Sigmoid colon (tissue), 7 donors: ENCODE measurements at places on chromosomes 16 and 17. TPM values are rescaled to one million over a fixed set of nuclear protein-coding genes. Genes with fewer than 3 reads are reported as not detected.

DNA sequence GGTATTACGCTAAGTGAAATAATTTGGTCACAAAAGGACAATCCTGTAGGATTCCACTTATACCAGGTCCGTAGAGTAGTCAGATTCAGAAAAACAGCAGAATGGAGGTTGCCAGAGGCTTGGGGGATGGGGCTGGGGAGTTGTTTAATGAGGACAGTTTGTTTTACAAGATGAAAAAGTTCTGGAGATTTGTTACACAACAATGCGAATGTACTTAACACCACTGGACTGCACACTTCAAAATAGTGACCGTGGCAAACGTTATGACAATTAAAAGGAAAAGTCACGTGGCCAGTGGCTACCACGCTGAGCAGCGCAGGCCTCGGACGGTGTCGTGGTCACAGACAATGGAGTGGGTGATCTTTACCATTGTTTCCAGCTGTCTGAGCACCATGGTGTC lies 338.1 kb downstream of the SEC14L1 start:
- peak; percentile 87 for DNase-seq

DNA sequence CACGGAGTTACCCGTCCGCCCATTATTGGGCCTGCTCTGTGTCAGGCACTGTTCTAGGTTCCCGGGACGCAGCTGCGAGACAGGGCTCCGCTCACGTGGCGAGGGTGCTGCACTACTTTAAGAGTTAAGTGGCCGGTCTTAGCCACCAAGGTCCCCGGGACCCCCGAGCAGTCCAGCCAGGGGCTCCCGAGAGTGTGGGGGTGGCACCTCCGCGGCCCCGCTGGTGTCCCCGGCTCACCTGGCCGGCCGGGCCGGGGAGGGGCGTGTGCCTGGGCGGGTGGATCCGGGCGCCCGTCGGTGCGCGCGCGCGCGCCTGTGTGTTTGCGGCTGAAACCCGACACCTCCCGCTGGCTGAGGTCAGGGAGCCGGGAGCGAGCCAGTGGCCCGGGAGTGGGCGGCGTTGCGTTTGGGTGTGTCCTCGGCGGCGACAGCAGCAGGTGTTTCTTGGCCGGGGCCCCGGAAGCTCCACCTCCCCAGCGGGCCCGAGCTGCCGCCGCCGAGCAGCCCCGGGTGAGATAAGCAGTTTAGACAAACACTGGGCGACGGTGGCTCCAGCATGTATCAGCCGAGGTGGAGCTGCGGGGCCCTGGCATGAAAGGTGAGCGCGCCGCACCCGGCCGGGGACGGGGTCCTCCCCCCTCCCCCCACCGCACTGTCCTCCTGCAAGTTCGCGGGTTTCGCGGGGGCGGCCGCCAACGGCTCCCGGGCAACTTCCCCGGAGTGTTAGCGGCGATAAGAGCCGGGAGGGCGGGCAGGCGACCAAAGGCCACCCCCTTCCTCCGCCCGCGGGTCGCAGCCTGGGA lies at the start of gene GSE1:
Gene GSE1 (plus strand): TSS at position 522 of the 803 bp plus-strand sequence. CDS start 70 bp downstream, at position 592.
- DNase-seq = peak; percentile 96

DNA sequence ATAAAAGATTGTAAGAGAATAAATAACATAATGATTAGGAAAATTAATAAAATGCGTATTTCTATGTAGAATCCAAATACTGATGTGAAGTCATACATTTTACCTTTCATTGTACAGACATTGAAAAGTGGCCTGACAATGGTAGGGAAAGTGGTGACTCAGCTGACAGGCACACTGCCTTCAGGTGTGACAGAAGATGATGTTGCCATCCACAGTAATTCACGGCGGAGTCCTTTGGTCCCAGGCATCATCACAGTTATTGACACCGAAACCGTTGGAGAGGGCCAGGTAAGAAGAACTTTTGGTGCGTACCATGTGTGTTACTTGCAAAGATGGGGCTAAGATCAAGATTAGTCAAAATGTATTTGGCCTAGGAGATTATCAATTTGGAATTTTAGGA lies 232.8 kb downstream of the BCAS3 start:
- DNase-seq = no peak

GRCh38 chr16:28492511-28492910 lies 637 bp upstream of the CLN3 start:
- no peak for DNase-seq

DNA sequence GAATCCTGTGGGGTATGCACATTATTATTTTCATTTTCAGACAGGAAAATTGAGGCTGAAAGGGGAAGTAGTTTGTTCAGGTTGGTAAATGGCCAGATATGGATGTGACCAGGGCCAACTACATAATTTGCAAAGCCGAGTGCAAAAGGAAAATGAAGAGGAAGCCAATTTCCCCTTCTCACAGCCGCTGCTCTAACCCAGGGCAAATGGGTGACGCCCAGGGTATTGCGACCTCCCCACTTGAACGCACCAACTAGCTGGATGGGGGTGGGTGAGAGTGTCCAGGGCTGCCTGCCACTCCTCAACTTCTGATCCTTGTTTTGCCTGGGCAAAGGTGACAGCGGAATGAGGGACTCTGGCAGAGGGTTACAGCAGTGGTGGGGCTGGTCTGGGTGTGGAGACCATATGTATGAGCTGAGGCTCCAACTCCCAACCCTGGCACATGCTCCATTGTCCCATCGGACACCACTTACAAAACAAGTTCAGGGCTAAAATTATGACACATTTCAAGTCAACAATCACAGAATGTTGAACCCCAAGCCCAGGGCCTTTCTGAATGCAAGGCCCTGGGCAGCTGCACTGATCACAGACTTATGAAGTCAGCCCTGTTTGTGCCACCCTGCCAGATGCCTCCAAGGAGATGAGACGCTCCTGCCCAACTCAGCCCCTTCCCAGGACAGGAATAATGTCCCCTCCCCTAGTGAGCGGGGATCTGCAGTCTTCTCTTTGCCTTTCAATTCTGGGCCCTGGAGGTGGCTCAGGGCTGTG lies 1.7 kb downstream of the ANKRD40CL start:
- DNase-seq = no peak

DNA sequence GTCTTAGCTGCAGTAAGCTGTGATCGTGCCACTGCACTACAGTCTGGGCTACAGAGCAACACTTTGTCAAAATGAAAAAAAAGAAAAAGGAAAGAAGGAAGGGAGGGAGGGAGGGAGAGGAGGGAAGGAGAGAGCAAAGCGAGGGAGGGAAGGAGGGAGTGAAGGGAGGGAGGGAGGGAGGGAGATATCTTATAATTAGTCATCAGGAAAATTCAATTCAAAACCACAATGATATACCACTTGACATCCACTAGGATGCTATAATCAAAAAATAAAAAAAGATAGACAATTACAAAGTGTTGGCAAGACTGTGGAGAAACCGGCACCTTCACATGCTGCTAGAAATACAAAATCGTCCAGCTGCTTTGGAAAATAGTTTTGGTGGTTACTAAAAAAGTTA lies 93.8 kb downstream of the CDC27 start:
- DNase-seq = no peak

GRCh38 chr17:15456972-15457722 lies 10.3 kb downstream of the CDRT4 start:
- DNase-seq = peak; percentile 95

GRCh38 chr16:931626-932500 lies 38.9 kb downstream of the LMF1 start:
- no peak for DNase-seq

DNA sequence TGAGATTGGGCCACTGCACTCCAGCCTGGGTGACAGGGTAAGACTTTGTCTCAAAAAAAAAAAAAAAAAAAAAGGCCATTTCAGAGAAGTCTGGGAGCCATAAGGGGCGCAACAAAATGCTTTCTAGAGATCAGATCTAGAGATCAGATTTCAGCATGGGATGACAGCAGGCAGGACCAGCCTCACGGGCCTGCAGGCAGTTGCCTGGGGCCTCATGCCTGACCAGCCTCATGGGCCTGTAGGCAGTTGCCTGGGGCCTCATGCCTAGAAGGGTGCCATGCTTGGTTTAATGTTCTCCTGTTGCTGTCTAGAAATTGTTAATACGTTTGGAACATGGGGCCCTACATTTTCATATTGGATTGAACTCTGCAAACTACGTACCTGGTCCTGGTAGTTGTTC lies 59.4 kb downstream of the MARF1 start:
- no peak for DNase-seq

DNA sequence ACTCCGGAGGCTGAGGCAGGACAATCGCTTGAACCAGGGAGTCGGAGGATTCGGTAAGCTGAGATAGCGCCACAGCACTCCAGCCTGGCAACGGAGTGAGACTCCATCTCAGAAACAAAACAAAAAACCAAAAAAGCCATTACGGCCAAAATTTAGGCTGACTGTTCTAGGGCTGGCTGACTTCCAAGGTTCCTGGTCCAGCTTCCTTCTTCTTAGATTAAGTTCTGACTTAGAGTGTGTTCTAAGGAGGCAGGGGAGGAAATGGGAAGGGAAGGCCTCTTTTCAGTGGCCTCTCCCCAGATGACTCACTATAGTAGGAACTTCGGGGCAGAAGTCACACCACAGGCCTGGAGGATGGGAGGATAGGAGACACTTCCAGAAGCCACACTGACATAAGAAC lies 27.7 kb upstream of the CLEC18B start:
- peak; percentile 87 for DNase-seq

DNA sequence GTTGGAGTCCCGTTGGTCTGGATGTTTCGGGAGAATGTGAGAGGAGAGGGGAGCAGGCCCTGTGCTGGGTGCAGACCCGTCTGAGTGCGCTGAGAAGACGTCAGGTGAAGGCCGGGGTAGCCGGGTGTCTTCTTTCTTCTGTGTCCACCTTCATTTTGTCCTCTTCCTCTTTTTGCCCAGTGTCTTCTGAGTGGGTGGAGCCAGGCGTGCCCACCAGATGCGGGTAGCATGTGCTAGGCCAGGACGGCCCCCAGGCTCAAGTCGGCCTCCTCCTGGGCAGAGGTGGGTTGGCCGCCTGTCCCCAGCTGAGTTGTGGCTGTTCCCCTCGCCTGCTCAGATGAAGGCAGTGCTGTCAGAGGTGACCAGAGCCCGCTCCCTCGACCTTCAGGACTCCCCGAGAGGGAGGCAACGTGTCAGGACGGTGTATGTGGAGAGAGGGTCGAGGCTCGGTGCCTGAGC lies 3.5 kb downstream of the METRNL start:
- DNase-seq = no peak

DNA sequence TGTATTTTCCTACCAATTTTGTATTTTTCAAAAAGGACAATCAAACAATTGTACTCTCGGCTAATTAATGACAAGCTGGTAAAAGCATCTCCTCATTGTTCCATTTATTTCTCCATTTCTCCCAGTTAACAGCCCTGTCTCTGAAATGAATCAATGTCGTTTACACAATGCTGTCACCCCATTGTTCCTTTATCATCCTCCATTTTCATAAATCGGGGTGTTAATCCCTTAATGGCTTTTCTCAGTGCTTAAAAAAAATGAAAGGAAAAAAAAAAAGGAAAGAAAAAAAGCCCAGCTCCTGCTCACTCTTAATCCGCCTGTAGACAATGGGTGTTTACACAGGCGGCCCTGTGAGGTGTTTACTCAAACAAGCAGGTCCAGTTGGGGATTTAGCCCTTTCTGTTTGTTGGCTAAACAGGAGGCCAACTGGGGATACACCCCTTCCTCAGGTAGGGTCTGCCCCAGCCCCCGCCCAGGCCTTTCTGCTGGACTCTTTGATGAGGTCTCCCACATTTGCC lies 86.8 kb upstream of the SALL1 start:
- no peak for DNase-seq

- no peak for DNase-seq
Observed at GRCh38 chr17:17750881-17751280, 69.6 kb downstream of the RAI1 start.

DNA sequence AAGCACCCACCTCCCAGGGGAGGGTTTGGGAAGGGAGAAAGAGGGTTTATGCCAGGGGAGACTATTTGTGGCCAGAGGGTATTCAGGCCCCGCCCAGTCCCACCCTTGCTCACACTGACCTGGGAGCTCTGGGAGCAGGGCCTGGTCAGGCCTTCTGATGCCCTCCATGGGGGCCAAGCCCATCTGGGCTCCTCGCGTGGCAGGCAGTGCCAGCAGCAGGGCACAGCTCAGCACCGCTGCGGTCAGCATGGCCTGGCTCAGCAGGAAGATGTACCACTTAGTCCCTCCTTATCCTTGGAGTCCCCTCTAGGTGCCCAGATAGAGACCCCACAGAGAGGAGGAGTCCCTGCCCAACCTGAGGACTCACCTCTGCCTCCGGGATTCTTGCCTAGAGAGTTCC lies at the start of gene AGRP:
Gene AGRP (minus strand): TSS at position 398 of the 400 bp plus-strand sequence. CDS start 149 bp downstream, at position 249.
- DNase-seq = no peak

DNA sequence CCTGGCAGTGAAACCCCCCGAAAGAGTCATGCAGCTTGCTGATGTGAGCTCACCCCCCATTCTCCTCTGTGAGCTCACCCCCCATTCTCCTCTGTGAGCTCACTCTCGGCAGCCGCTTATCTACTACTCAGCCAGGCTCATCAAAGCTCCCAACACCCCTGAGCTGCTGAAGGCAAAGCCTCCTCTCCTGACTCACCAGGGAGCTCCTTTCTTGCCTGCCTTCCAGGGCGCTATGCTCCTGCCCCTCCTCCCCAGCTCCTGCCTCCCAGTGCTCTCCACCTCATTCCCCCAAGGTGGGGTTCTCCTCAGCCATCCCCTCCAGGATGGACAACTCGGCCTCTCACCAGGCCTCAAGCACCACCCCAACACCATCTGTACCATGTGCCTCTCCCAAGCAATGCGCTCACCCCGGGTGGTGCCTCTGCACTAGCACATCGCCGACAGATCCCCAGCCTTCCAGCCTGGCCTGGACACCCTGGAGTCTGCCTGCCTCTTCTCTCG lies 27.7 kb upstream of the FAAP100 start:
- DNase-seq = no peak

DNA sequence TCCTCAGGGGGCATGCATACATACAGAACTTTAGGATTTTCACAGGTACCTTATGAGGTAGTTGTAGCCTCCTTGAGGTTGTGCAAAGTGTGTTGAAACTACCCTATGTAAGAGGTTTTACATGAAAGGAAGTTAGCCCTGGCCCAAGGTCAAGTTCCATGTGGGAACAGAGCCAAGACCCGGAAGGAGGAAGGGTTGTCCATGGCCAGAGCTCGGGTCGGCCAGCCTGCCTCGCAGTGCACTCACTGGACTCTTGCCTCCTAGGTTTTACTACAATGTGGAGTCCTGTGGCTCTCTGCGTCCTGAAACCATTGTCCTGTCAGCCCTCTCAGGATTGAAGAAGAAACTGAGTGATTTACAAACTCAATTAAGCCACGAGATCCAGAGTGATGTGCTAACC lies 8.2 kb downstream of the POLR2C start:
- DNase-seq = no peak

DNA sequence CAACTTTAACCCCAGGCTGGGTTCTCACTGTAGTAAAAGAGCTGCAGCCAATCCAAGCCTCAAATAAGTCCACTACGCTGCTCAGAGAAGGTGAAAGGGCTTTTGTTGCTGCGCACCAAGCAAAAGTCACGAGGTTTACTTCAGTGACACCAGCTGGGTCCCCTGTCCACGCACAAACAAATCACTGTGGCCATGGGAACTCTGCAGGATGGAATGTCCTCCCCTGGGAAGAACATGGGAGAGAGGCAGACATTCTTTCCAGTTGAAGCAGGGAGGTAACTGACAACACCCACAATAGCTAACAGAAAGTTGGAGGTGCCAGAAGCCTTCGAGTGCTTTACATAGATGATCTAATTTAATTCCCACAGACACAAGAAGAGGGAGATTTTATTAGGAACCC lies 181.9 kb downstream of the PMP22 start:
- no peak for DNase-seq

- DNase-seq = no peak
Observed at GRCh38 chr17:39804839-39805238, 59.3 kb downstream of the IKZF3 start.

Gene HEATR9
- not detected for total RNA-seq

Gene RSKR
- total RNA-seq = 2.5 TPM

Gene SHISA6
- total RNA-seq = 0.41 TPM

Gene MYH3
- total RNA-seq = 1.1 TPM

Gene NFAT5
- total RNA-seq = 45.3 TPM

Gene KRTAP9-4
- total RNA-seq = not detected

Gene BRIP1
- total RNA-seq = 0.27 TPM

Gene TLCD2
- total RNA-seq = 4.6 TPM
